Right renal pelvis (tissue), 4 donors: ENCODE measurements at places on chromosomes 5 and 9. TPM values are rescaled to one million over a fixed set of nuclear protein-coding genes. Genes with fewer than 3 reads are reported as not detected.

Gene TAF1L
- 0.07 TPM for polyA plus RNA-seq

Gene PCDHB13
- polyA plus RNA-seq, result 6.6 TPM

DNA sequence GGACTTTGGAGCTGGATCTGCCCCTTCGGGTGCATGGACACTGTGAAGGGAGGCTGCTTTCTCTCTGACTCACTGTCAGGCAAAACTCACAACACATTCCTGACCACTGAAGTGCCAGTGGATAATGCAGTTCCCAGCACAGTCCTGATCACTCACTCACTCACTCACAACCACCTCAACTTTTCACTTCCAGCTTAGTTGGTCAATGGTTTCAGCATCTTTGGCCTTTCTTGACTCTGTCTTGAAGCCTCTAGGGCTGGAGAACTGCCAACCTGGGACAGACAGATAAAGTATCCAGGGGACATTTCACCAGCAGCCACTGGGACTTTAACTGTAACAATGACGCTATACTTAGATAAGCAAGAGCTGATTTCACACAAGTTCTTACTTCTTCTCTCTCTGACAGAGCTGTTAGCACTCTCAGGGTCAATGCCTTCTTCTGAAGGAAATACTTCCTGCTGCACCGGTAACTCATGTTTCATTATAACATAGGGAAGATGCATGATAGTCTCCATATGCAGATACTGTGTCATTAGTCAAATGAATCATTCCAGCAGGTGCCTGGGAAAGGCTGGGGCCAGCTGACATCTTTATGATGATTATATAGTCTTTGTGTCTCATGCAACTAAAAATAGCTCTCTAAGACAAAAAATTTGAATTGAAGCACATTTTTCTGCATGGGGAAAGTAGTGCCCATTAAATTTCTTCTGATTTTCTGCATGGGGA is 499.0 kb downstream of the SEMA5A start:
- no peak for DNase-seq

- peak; percentile 46 for DNase-seq
Observed at GRCh38 chr5:56148453-56148971, 84.6 kb downstream of the ANKRD55 start.

- no peak for DNase-seq
Observed at GRCh38 chr5:176485176-176485575, 37.0 kb downstream of the FAF2 start.

DNA sequence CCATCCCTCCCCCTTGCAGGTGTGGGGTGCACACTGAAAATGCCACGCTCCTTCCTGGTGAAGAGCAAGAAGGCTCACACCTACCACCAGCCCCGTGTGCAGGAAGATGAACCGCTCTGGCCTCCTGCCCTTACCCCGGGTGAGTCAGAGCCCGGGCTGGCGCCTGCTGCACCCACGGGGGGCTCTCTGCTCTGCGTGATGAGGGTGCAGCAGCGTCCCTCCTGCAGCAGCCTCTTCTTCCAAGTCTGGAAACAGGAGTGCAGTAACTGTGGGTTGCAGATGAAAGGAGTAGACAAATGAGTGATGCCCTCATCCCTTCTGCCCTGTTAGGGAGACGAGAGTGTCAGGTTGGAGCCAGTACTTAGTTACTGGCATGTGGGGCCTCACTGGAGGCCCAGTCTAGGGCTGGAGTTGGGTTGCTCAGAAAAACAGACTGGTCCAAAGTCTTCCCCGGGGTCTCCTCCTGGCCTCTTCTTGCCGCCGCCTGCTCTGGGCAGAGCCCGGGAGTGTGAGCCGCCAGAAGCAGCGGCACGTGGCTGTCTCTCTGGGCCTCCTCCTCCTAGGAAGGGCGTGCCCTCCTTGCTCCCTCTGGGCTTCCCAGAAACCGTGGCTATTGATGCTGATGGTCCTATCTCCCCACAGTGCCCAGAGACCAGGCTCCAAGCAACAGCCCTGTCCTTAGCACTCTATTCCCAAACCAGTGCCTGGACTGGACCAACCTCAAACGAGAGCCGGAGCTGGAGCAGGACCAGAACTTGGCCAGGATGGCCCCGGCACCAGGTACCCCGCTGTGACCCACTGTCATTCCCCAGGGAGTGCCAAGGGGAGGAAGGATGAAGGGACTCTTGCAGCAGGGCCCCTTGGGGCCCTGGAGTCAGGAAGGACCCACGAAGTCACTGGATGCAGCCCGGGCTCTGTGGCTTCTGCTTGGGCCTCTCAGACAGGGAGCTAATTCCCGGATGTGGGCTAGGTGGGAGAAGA is 8.4 kb downstream of the GFI1B start:
- DNase-seq, result no peak

Gene S1PR3
- polyA plus RNA-seq, result 68.3 TPM

- no peak for DNase-seq
Observed at GRCh38 chr9:86303316-86303975, 21.1 kb upstream of the ISCA1 start.

- no peak for DNase-seq
Observed at GRCh38 chr9:113625486-113625885, 162.0 kb downstream of the RGS3 start.

Gene SLCO6A1
- not detected for polyA plus RNA-seq

GRCh38 chr9:91411096-91411771 is 12.4 kb downstream of the NFIL3 start:
- no peak for DNase-seq

Gene IL33
- 11.6 TPM for polyA plus RNA-seq

Gene POU5F2
- 0.04 TPM for polyA plus RNA-seq

DNA sequence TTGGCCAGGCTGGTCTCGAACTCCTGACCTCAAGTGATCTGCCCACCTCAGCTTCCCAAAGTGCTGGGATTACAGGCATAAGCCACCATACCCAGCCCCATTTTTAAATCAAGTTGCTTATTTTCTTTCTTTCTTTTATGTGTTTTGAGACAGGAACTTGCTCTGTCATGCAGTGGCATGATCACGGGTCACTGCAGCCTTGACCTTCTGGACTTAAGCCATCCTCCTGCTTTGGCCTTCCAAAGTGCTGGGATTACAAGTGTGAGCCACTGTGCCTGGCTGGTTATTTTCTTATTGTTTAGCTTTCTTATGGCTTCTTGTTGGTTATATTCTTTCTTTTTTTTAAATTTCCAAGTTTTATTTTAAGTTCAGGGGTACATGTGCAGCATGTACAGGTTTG is 79.7 kb upstream of the C5orf63 start:
- no peak for DNase-seq

Gene KIF4B
- 0.23 TPM for polyA plus RNA-seq

Gene CCDC69
- 4.7 TPM for polyA plus RNA-seq

Gene IRX2
- polyA plus RNA-seq, result 32.6 TPM

DNA sequence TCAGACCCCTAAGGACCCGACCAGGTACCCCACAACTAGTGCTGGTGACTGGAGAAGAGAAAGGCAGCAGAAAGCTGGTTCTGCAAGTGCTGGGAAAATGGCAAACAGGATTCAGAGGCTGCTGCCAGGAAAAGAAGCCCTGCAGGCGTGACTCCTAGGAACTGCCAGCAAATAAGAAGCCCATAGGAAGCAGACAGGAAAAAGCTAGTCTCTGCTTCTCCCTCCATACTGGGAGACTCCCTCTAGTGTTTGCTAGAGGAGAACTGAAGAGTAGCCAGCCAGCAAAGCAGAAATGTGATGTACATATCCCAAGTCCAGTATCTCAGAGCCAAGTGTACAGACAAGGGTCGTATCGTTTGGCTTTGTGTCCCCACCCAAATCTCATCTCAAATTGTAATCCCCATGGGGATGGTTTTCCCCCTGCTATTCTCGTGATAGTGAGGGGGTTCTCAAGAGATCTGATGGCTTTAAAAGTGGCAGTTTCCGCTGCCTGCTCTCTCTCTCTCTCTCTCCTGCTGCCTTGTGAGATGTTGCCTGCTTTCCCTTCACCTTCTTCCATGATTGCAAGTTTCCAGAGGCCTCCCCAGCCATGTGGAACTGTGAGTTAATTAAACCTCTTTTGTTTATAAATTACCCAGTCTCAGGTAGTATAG is 38.1 kb upstream of the TUSC1 start:
- DNase-seq, result peak; percentile 44

GRCh38 chr5:61850696-61851095 is 455.3 kb upstream of the KIF2A start:
- no peak for DNase-seq

Gene GARNL3
- 15.2 TPM for polyA plus RNA-seq

Gene ARL14EPL
- polyA plus RNA-seq, result not detected

DNA sequence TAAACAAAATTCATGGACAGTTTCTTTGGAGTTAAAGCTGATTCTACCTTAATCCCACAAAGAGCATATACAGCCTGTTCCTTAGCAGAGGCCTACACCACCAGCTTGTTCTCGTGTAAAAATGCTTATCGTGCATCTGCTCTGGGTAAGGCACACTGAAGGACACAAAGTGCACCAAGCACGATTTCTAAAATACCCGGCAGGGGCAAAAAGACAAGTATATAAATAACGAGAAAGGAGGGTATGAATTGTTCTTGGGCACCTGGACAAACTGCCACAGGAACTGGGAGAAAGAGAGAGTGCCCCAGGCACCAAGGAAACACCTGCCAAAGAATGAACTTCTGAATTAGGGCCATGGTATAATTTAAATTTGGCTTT is 25.3 kb downstream of the NSUN2 start:
- DNase-seq, result no peak

- DNase-seq, result no peak
Observed at GRCh38 chr9:125089331-125089730, 54.0 kb downstream of the SCAI start.

Gene PCDHGA1
- 1.0 TPM for polyA plus RNA-seq

DNA sequence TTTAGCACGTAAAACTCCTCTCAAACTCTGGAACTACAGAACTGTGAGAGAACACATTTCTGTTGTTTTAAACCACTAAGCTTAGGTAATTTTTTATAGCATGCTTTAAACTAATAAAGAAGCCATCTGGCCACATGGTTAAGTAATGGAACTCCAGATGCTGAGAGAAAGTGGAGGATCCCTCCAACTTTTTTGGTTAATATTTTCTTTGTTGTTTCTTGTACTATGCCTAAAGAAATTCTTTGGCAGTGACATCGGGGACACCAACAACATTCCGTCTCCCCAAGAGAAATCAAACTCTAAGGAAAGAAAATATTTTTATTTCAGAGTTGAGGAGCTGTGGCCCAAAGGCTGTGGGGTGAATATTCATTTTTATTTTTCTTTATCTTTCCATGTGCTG is 734.8 kb upstream of the CDH9 start:
- no peak for DNase-seq

DNA sequence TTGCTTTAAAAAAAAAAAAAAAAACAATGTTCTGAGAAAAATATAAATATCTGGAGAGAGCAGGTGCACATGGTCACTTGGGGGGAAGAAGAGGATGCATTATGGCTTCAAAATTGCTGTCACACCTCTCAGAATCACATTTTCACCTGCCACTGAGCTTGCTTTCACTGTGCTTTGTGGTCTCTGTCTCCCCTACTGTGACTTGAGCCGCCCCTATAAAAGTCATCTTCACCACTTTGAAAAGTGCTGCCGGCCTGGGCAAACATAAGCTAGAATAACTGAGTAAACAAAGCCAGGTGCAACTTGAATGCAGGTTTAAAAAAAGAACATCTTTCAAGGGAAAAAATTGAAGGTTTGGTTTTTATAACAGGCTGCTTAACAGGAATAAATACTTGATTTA is 368.1 kb upstream of the GRIA1 start:
- no peak for DNase-seq

GRCh38 chr5:68420476-68421344 is 205.2 kb downstream of the PIK3R1 start:
- no peak for DNase-seq

DNA sequence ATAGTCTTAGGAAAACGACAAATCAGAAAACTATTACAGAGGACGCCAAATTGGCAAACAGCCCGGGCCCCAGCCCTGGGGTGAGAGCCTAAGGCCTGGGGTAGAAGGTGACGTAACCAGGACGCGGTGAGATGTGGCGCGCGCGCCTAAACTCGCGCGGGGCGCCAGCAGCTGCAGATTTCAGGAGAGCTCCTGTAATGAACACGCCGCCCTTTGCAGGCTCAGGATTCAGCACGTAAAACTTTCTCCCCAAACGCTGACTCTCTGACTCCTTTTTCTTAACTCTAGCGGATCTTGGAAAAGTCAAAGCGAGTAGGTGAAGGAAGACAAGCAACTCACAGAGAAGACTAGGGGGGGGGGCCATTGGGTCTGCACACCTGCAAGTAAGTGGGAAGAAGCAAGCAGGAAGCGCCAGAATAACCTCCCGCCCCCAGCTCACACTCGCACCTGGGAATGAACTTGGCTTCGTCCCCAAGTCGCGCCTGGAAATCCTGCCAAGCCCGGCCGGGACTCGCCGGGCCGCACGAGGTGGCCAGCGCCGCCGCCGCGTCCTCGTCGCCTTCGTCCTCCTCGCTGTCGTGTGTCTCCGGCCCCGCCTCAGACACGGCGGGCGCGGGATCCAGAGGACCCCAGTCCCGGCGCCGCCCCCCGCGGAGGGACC is 822 bp downstream of the RASEF start:
- DNase-seq, result peak; percentile 33
